ENCODE measurements at places on chromosomes 1 and 21.
A peak's percentile ranks its signal among the peaks of the same experiment; 100 is the strongest.

DNA sequence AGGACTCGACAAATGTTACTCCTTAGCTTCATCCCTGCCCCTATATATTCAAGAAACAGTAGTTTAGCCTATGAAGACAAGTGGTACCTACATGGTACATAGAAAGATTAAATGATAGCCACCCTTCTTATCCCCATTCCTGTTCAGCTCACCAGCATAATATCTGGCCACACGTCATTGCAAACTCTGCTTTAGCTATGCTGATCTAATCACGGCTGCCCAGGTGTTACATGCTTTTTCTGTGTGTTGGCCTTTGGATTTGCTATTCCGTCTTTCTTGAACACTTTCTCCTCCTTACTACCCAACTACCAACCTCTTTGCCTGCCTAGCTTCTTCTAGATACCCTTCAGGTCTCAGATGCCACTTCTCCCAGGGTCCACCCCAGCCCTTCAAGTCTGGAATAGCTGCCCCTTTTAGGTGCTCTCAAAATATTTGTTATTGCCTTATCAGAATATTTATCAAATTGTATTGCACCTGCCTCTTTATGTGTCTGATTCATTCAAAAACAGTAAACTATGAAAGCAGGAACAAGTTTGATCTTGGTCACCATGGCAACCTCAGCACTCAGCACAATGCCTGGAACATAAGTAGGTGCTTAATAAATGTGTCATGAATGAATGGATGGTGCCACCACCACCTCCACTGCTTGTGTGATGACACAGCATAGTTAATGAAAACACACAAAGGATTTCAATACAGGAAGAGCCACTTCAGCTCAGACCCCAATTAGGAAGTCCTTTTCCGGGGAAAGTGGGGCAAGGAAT, 11.4 kb upstream of the DNASE2B start:
- DNase-seq, result no peak

DNA sequence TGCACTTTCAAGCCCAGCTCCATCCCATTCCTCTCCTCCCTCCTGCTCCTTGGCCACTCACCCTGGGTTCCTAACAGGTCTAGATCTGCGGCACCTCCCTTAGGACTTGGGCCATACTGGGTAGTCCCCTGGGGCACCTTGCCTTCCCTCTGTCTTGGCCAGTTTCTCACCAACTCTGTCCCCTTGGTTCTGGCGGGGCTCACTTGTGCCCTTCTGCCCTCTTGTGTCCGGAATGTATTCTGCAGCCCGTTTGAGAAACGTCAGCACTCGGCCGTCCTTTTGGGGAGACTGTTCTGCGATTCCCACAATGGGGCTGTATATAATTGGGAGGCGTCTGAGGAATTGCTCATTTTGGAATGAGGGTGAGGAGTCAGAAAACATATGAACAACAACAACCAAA, 162.4 kb downstream of the ZSCAN20 start:
- DNase-seq, result no peak

GRCh38 chr21:36437745-36438128, 42.2 kb downstream of the CLDN14 start:
- DNase-seq, result no peak

- DNase-seq, result no peak
These were observed 76.5 kb downstream of the SCCPDH start for GRCh38 chr1:246800756-246801155.

DNA sequence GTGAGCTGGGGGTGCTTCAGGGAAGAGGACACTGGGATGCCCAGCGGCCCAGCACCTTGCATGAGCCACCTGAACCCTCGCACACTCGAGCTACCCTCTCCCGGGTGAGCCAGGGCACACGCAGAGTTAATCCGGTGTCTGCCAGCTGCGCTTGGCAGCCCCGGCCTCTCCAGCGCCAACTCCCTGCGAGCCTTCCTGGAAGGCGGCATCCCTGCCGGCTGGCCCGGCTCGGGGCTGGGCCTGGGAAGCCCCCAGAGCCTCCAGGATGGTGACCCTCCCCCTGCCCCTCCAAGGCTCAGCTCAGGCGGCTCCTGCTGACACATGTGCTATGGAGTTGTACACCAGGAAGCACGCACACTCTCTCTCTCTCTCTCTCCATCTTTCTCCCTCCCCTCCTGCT, 48.7 kb downstream of the RAP1GAP start:
- DNase-seq, result no peak

DNA sequence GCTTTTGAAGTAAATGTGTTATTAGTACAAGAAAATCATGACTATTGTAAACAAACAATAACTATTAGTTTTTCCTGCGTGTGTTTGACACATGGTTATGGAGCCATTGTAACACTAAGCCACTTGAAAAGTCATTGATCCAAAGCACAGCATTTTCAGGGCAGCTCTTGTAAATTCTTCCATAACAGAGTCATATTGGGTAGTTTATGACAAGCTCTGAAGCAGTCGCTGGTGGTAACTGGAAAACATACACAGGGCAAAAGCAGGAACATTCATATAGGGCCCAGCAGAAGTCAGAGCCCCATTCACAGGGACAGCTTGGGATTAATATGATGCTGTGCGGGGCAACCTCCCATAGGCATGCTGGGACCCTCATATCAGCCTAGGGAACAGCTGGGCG, 483.2 kb upstream of the PTBP2 start:
- no peak for DNase-seq

GRCh38 chr1:56357927-56358690, 221.3 kb downstream of the PLPP3 start:
- no peak for DNase-seq

GRCh38 chr1:228314658-228315483, 91.8 kb downstream of the TRIM11 start:
- no peak for DNase-seq

GRCh38 chr1:213680677-213681325, 307.0 kb upstream of the PROX1 start:
- DNase-seq, result no peak

DNA sequence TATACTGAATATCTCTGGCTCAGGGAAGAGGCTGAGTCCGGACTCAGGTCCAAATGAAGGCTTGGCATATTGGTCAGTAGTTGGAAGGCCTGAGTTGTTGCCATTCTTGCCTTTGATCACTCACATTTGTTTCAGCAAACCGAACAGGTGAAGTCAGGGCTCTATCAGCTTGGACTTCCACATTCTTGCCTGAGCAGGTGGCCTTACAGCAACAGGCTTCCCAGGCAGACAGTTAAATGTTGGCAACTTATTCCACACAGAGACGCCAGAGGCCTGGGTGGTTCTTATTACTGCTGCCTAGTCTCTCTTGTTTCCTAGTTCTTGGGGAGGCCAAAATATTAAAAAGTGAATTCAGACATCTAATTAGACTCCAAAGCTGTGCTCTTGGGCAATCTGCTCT, 36.6 kb downstream of the XCL2 start:
- DNase-seq, result no peak

DNA sequence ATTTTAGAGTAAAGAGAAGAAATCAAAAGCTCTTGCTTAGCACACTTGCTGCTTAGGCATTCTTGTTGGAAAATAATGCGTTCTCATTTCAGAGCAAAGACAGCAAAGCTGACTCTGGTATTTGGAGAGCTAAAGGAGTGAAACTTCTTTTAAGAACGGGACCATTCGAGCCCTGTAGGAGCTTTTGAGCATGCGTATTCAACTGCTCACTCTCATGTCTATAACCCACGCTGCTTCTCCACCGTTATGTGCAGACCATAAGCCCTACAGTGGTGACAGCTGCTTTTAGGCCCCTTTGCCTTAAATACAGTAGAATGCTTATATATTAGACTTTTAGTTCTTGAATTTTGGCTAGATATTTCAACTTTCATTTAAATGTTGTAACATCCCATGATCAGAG, 214.2 kb upstream of the CACYBP start:
- DNase-seq, result no peak

GRCh38 chr1:30719406-30720270, 3.7 kb downstream of the MATN1 start:
- DNase-seq, result no peak

GRCh38 chr1:63718541-63718970, 55.3 kb upstream of the ROR1 start:
- DNase-seq, result no peak

DNA sequence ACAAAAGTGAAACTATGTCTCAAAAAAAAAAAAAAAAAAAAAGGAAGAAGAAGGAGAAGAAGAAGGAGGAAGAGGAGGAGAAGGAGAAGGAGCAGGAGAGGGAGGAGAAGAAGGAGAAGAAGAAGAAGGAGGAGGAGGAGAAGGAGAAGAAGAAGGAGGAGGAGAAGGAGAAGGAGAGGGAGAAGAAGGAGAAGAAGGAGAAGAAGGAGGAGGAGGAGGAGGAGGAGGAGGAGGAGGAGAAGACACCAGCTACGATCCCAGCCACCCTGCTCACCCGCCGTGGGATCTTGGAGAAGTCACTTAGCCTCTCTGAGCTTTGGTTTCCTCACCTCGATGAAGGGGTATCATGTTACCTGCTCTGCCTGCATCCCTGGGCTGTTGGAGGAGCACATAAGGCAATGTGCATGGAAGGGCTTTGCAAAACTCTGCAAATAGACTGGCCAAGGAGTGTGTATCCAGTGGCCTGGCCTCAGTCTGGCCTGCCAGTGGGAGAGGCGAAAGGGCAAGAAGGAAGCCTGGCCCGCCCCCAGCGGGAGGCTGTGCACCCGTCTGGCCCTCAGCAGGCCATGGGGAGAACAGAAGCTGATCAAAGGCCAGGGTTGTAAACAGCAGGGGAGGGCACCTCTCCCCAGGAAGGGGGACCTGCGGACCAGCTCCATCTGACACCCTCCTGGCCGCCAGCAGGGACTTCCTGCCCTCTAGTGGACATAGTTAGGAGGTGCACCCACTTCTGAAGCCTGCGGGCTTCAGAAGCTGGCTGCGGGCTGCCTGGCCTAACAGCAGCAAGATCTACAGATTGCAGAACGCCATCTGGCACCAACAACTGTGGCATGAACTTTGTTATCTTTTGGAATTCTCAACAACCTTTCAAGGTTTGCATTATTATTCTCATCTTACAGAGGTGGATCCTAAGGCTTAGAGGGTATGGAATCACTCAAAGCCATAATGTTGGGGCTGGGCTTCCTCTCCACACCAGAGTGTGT, 19.2 kb upstream of the CDK18 start:
- DNase-seq, result peak; percentile 61

GRCh38 chr21:27722095-27722494, 755.2 kb upstream of the ADAMTS5 start:
- DNase-seq, result no peak

- no peak for DNase-seq
These were observed 1.7 kb upstream of the MAN1A2 start for GRCh38 chr1:117365350-117366176.

DNA sequence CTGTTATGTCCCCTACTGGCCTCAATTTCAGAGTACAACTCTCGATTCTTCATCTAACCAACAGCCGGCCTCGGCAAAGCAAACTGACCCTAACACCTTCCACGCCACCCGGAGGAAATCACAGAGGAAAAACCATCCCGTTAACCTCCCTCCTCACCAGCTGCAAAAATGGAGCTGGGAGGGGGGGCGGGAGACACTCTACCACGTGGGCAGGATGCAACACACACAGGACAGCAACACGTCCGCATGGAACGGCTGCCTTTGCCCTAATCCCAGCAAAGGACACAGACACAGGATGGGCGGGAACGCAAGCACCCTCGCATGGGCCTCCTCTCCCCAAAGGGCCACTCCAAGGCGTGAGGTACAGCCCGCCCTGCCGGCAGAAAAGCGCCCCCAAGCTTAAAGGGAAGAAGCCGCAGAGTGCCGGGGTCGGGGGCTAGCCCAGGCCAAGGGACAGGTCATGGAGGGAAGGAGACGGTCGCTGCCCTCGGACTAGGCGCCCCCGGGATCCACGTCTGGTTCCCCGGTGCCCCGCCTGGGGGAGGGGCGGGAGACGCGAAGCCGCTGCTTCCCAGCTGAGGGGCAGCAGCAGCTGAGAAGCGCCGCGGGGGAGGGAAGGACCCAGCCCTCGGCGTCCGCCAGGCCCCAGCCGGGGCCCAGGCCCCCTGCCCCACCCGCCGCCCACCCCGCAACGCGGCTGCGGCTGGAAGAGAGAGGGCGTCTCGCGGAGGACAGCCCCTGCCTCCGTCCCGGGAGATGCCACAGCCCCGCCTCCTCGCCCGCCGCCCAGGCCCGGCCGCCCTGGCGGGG, 590 bp downstream of the FOXJ3 start:
- DNase-seq, result peak; percentile 73

DNA sequence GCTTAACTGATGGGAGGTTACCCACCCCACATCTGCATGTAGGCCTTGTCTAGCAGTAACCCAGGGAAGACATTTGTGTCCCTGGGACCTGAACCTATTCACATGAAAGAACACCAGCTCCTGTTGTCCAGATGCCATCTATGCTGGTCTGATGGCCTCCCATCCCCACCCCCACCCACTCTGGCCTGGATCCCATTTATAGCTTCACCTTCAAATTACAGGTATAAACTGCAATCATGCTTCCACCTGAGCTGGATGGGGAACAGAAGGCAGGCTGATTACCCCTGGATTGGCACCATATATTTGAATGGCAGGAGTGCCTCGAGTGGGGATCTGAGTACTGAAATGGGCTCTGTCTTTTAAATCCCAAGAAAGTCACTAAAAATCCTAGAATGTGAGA, 312.7 kb upstream of the USP24 start:
- DNase-seq, result no peak

- no peak for DNase-seq
These were observed 62.9 kb downstream of the MDM4 start for GRCh38 chr1:204578867-204579664.
